H7 (cell line): ENCODE measurements at places on chromosomes 7 and 10. TPM values are rescaled to one million over a fixed set of nuclear protein-coding genes. Genes with fewer than 3 reads are reported as not detected.
A peak's percentile ranks its signal among the peaks of the same experiment; 100 is the strongest.

- DNase-seq = no peak
Observed at GRCh38 chr10:59829024-59829423, 75.8 kb upstream of the MRLN start.

DNA sequence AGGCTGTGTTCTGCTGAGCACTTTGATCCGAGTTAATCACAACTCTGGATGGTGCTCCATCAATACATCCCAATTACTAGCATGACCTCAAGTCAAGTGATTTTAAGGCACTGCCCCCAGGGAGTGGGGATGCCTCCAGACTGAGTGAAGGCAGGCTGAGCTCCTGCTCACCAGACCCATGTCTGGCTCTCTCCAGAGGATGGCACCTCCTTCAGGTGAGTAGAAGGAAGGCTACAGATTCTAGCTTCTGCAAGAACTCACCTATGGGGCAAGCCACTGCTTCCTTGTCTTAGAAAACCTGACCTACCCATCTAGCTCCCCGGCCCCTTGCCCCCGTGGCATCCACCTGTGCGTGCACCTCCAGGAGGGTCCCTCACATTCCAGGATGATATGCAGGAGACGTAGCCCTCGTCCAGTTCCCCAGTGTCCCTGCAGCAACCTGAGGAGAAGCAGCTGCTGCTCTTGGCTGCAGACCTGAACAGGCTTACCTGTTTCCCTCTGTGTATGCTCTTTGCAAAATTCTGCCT is 390.3 kb downstream of the GRID1 start:
- DNase-seq = peak; percentile 54

DNA sequence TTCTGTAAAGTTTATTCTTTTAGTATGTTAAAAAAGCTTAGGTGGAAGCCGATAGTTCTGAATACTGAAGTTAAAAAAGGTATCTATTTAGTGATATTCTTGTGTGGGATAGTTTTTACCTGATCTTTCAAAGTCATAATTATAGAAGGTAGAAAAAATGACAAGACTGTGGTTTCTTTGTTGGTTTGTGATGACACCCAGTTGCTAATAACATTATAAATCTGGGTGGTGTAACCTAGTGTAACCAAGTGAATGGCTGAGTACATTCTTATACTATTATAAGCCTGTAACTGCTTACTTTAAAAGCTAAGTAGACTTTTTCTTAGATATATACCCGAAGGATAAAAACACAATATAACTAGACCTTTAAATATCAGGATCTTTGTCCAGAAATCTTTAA is 2.3 kb downstream of the CDK13 start:
- no peak for DNase-seq

RADIL gene
- 9.8 and 14.1 TPM in 2 replicates for total RNA-seq

MSMB gene
- 0.89 TPM in 1 of 2 replicates, not detected in the other for total RNA-seq

DDC gene
- total RNA-seq = 0.35 and 0.48 TPM in 2 replicates

EPC1 gene
- 9.2 and 17.5 TPM in 2 replicates for total RNA-seq

GPR158 gene
- 0.35 and 0.44 TPM in 2 replicates for total RNA-seq
